ENCODE measurements at places on chromosomes 11 and 22.

GRCh38 chr22:48863965-48864528 is 963.6 kb downstream of the BRD1 start:
- no peaks in the 10 kb centered on the region for H3K36me3 ChIP-seq
- no peaks in the 10 kb centered on the region for H3K27me3 ChIP-seq
- DNase-seq = no peak
- H3K27ac ChIP-seq = no peak overlapping the region
- H3K4me3 ChIP-seq = no peak overlapping the region
- H3K4me1 ChIP-seq = no peaks in the 10 kb centered on the region

DNA sequence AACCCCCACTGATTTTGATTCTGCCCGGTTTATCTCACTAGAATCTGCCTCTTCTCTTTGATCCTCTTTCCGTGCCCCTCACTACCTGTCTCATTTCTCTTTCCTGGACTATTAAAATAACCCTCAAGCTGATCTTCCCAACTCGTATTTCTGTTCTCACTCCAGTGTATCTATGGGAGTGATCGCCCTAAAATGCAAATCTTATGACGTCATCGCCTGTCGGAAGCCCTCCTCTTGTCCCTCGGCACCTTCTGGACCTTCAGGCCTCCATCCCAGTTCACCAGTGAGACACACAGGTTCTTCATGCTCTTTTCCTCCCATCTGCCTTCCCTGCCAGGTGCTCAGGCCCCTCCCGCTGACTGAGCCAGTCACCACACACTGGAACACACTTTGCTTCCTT is 234.5 kb upstream of the TBCEL start:
- H3K27me3 ChIP-seq = no peaks in the 10 kb centered on the region
- H3K36me3 ChIP-seq = no peaks in the 10 kb centered on the region
- no peak overlapping the region for H3K27ac ChIP-seq
- no peaks in the 10 kb centered on the region for H3K4me1 ChIP-seq
- DNase-seq = no peak

- peaks cover 50% of the 10 kb centered on the region for H3K4me1 ChIP-seq
- H3K27me3 ChIP-seq = no peaks in the 10 kb centered on the region
- H3K27ac ChIP-seq = peak overlapping the region; percentile 75
- no peaks in the 10 kb centered on the region for H3K36me3 ChIP-seq
Observed at GRCh38 chr22:36328635-36329253, 59.0 kb downstream of the MYH9 start.

DNA sequence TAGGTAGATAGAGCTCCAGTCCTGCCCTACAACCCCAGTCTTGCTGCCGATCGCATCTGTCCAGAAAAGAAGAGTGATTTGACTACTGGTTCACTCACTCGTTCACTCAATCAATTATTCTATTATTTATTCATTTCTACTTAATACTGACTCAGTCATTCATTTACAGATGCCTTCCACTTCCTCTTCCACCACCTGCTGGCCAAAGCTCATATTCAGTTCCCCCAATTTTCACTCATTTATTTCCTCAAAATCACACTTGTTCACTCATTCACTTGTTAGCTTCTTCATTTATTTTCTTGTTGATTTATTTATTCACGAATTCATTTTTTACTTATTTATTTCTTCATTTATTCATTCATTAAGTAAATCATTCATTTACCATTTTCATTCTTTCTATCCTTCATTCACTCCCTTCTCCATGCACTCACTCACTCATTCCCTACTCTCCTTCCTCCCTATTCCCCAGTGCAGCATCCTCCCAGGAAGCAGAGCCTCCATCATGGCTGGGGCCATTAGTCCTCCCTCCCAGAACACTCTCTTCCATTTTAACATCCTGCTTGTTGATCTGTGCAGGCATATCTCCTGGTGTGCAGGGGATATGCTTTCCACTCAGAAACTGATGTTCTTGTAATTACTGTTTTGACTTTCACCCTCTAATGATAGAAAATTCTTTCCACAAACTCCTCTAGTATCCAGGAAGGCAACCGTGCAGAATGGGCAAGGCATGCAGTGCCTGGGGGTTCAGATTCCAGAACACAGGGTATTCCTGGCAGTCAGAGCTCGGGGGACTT is 281.0 kb downstream of the TENM4 start:
- H3K27me3 ChIP-seq = no peaks in the 10 kb centered on the region
- DNase-seq = no peak
- no peaks in the 10 kb centered on the region for H3K36me3 ChIP-seq
- no peak overlapping the region for H3K27ac ChIP-seq

- H3K27me3 ChIP-seq = no peaks in the 10 kb centered on the region
- no peak overlapping the region for H3K4me3 ChIP-seq
- no peak for DNase-seq
- no peaks in the 10 kb centered on the region for H3K36me3 ChIP-seq
- no peaks in the 10 kb centered on the region for H3K4me1 ChIP-seq
Observed at GRCh38 chr11:62463121-62463542, 44.3 kb downstream of the SCGB1A1 start.

- H3K36me3 ChIP-seq = no peaks in the 10 kb centered on the region
- DNase-seq = no peak
- no peak overlapping the region for H3K4me3 ChIP-seq
- peaks cover 14% of the 10 kb centered on the region for H3K4me1 ChIP-seq
- no peak overlapping the region for H3K27ac ChIP-seq
Observed at GRCh38 chr11:10392095-10393079, 62.7 kb upstream of the AMPD3 start.

DNA sequence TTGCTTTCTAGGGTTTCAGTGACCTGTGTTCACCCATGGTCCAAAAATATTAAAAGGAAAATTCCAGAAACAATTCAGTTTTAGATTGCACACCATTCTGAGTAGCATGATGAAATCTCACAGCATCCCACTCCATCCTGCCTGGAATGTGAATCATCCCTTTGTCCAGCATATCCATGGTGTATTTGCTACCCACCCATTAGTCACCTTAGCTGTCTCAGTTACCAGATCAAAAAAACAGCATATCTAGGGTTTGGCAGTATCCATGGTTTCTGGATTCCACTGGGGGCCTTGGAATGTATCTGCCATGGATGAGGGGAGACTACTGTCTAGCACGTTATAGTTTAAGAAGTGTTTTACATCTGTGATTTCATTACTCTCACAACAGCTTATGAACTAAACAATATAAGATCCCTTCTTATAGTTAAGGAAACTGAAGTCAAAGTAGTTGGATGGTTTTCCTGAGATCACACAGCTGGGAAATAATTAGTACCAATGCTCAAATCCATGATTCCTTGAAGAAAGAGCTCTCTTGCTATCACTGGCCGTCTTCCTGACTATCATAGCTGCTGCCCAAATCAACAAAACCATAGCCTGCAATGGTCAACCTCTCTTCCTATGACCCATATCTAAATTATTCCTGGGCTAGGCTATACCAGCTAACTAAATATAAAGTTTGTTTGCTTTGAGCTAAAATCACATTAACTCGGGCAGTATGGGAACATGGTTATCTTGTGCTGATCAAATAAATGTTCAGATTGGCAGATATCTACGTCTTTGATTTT is 122.6 kb downstream of the MICAL2 start:
- no peaks in the 10 kb centered on the region for H3K36me3 ChIP-seq
- H3K4me3 ChIP-seq = no peak overlapping the region
- DNase-seq = no peak
- H3K4me1 ChIP-seq = peaks cover 7% of the 10 kb centered on the region

GRCh38 chr11:87176044-87176443 is 138.3 kb downstream of the TMEM135 start:
- no peaks in the 10 kb centered on the region for H3K27me3 ChIP-seq
- H3K36me3 ChIP-seq = no peaks in the 10 kb centered on the region
- H3K27ac ChIP-seq = no peak overlapping the region

GRCh38 chr11:87366346-87366745 is 328.6 kb downstream of the TMEM135 start:
- no peak overlapping the region for H3K27ac ChIP-seq
- DNase-seq = no peak
- no peaks in the 10 kb centered on the region for H3K27me3 ChIP-seq
- H3K4me1 ChIP-seq = no peaks in the 10 kb centered on the region
- H3K36me3 ChIP-seq = no peaks in the 10 kb centered on the region
- no peak overlapping the region for H3K4me3 ChIP-seq

- H3K4me3 ChIP-seq = no peak overlapping the region
- H3K27me3 ChIP-seq = no peaks in the 10 kb centered on the region
- no peak for DNase-seq
- no peaks in the 10 kb centered on the region for H3K36me3 ChIP-seq
- no peak overlapping the region for H3K27ac ChIP-seq
- no peaks in the 10 kb centered on the region for H3K4me1 ChIP-seq
Observed at GRCh38 chr11:122765487-122766131, 72.7 kb upstream of the CRTAM start.

DNA sequence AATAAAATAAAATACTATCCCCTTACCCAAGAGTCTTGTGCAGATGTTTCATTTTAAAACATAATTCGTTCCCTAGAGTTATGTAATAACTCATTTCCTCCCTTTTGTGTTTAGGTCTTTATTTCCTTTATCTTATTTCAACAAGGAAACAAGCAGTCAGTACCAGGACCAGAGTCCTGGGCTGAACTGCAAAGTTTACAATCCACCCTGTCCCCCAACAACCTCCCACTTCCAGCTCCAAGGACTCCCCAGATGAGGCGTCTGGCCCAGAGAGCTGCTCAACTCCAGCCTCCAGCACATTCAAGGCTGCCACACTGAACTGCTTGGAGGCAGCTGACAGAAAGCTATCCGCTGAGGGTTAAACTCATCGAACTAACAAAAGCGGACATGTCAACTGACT is 4.5 kb downstream of the POLDIP3 start:
- no peak overlapping the region for H3K4me3 ChIP-seq
- peaks cover 27% of the 10 kb centered on the region for H3K4me1 ChIP-seq
- H3K27me3 ChIP-seq = no peaks in the 10 kb centered on the region
- no peak overlapping the region for H3K27ac ChIP-seq

DNA sequence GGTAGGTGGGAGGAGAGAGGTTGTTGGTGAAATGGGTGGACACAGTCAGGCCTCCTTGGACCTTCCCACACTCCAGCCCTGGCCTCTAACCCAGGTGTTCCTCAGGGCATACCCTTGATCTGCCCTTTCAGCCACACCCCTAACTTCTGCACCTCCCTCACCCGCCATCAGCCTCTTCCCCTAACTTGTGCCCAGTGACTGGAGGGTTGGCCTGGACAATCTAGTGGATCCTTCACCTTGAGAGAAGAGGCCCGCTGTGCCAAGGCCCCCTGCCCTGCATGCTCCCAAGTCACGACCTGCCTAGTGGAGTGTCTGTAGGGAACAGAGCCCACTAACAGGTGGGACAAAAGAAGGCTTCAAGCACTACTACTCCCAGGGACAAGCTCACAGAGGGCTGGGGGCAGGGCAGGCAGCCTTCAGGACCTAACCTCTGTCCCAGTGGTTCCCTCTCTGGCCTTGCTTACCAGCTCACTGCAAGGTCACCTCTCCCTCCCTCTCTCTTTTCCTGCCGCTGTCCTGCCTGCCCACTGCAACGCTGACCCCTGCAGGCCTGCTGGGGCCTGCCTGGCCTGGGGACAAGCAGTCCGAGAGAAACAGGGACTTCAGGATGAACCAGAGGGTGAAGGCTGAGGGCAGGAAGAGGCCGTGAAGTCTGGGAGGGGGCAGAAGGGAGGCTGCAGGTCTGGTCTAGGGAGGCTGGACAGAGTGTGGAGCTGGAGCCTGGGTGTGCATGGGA is 3.3 kb downstream of the SYT7 start:
- no peak overlapping the region for H3K27ac ChIP-seq
- DNase-seq = no peak
- no peak overlapping the region for H3K4me3 ChIP-seq
- H3K4me1 ChIP-seq = no peaks in the 10 kb centered on the region
- no peaks in the 10 kb centered on the region for H3K27me3 ChIP-seq

DNA sequence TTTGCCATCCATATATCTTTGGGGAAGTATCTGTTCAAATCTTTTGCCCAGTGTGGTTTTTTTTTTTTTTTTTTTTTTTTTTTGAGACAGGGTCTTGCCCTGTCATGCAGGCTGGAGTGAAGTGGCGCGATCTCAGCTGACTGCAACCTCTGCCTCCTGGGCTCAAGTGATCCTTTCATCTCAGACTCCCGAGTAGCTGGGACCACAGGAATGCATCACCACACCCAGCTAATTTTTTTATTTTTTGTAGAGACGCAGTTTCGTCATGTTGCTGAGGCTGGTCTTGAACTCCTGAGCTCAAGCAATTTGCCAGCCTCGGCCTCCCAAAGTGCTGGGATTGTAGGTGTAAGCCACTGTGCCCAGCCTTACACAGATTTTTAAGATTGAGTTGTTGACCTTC is 4.8 kb upstream of the FAM118A start:
- H3K27me3 ChIP-seq = no peaks in the 10 kb centered on the region
- H3K27ac ChIP-seq = no peak overlapping the region
- no peak overlapping the region for H3K4me3 ChIP-seq
- no peaks in the 10 kb centered on the region for H3K36me3 ChIP-seq
- DNase-seq = no peak

DNA sequence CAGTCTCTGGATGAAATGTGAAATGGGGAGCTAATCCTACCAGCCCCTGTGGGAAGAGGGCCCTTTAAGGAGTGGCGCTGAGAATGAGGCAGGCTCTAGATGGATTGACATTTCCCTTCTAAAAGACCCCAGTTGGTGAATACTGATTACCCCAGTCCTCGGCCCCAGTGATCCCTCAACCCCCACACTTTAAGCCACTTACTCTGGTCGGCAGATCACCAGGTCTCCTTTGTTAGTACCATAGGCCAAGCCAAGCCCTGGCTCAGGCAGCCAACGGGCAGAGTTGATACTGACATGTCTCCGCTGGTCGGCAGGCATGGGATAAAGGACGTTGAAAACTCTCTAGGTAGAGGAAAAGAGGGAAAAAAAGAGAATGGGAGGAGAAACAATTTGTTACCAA is 26.1 kb upstream of the CHRM4 start:
- H3K4me1 ChIP-seq = no peaks in the 10 kb centered on the region
- H3K27me3 ChIP-seq = no peaks in the 10 kb centered on the region
- H3K36me3 ChIP-seq = no peaks in the 10 kb centered on the region
- H3K27ac ChIP-seq = no peak overlapping the region

DNA sequence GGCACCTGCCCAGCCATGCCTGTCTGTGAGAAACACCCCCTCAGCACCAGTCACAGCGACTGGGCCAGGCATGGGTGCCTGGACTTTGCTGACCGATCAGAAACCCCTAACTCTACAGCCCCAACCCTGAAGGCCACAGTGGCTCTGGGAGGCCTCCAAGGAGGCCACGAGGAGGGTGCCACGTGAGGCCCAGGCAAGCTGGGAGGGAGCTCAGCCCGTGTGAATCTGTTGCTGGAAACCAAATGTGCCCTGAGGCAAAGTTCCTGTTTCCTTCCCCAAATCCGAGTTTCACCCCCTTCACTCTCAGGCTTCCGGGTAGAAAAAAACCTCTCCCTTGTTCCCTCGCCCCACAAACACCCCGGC is 1.3 kb downstream of the UNC93B1 start:
- H3K36me3 ChIP-seq = no peaks in the 10 kb centered on the region
- no peak overlapping the region for H3K27ac ChIP-seq
- H3K4me3 ChIP-seq = no peak overlapping the region
- no peaks in the 10 kb centered on the region for H3K27me3 ChIP-seq
- peaks cover 2% of the 10 kb centered on the region for H3K4me1 ChIP-seq

All from ovary (tissue), 10 donors.